MV-4-11 (cell line): ENCODE measurements at places on chromosomes 5 and 9.

DNA sequence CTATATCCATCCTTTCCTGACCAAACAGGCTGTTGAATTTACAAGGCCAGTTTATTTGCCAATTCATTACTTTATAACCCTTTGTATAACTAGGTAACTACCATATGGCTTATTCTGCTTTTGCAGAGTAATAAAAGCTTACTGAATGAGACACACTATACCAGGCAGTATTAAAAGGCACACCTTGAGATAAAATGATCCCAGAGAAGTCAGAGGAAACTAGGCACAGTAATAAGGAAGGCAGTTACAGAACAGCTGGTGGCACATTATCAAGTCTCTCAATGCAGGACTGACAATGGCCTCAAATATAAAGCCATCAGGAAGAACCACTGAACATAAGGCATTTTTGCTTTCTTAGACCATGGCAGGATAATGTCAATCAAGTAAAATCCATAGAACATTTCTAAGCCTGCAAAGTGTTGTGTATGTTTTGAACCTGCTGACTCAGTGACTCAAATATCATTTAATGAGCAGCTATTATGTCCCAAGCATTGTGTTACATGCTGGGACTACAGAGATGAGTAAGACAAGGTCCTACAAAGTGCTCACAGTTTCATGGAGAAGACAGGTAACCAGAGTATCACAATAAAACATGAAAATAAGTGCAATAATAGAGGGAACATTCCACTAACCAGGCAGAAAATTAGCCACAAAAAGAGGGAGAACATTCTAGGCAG lies 52.5 kb downstream of the OXCT1 start:
- no peak for DNase-seq

DNA sequence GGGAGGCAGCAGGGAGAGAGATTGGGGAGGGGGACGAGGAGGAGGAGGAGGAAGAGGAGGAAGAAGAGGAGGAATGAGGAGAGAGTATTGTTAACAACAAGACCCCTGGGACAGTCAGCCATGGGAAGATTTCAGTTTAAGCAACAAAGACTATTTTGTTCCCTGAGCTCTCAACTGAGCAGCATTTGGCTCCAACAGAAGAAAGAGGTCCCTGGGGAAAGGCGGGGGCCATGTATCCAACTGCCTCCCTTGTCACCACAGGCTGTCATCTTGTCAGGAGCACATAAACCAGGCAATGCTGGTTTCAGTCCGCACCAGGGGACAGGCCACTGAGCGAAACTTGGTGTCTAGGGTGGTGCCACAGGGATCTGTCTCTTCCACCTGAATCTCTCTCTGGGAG lies 316.1 kb downstream of the TLE1 start:
- DNase-seq: no peak

DNA sequence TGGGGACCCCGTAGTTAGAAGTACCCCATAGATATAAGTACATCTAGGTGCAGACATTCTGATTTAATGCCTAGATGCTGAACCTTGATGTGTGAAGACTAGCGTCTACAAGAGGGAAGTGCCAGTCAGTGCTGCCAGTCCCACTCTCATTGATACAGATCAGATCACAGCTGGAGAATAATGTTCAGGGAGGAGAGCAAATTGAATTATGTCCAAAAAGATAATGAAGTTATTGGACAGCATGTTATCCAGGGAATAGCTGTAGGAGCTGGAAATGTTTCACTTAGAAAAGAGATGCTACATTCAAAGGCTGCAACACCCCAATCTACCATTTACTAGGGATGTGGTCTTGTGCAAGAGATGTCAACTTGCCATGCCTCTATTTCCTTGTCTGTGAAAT lies 15.9 kb upstream of the RNF183 start:
- no peak for DNase-seq

GRCh38 chr5:163306421-163306820 lies 131.0 kb upstream of the CCNG1 start:
- DNase-seq: peak; percentile 46

GRCh38 chr9:4830699-4831098 lies 38.0 kb downstream of the RCL1 start:
- no peak for DNase-seq

DNA sequence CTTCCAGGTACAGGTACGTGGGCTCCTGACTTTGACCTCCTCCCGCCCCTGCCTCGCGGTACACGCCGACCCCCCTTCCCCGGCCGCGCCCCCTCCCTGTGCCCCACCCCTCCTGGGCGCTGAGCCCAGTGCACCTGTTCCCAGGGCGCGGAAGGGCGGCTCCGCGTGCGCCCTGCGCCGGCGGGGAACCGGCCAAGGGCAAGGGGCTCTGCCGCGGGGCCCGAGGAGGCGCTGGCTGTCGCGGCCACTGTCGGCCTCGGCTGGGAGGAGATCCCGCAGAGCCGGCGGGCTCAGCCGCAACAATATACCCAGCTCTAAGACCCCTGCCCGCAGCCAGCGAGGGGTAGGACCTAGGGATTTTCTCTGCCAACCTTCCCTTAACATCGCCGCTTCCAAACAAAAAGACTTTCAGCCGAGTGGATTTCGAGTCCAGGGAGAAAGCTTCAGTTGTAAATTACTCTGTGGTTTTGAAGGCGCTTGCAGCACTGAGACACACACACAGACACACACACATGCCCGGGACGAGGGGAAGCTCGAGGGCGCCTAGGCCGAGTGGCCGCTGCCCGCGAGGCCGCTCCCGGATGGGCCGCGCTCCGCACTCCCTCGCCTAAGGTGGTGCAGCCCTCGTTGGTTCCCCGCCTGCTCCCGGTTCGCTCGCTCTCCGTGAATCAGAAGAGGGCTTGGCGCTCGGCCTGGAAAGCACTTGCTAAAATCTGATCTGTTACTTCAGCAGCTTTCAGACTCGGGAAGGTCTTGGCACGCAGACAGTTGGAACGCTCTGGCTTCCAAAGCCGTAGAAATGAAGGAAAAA lies 1.2 kb downstream of the FGF18 start:
- DNase-seq: no peak

- DNase-seq: no peak
Observed at GRCh38 chr9:90659650-90660364, 17.2 kb upstream of the DIRAS2 start.

GRCh38 chr9:119802133-119802532 lies 432.9 kb upstream of the BRINP1 start:
- DNase-seq: no peak

GRCh38 chr5:157335534-157336422 lies 69.9 kb downstream of the CYFIP2 start:
- DNase-seq: no peak

GRCh38 chr5:67047160-67047559 lies 149.4 kb downstream of the CD180 start:
- DNase-seq: no peak

DNA sequence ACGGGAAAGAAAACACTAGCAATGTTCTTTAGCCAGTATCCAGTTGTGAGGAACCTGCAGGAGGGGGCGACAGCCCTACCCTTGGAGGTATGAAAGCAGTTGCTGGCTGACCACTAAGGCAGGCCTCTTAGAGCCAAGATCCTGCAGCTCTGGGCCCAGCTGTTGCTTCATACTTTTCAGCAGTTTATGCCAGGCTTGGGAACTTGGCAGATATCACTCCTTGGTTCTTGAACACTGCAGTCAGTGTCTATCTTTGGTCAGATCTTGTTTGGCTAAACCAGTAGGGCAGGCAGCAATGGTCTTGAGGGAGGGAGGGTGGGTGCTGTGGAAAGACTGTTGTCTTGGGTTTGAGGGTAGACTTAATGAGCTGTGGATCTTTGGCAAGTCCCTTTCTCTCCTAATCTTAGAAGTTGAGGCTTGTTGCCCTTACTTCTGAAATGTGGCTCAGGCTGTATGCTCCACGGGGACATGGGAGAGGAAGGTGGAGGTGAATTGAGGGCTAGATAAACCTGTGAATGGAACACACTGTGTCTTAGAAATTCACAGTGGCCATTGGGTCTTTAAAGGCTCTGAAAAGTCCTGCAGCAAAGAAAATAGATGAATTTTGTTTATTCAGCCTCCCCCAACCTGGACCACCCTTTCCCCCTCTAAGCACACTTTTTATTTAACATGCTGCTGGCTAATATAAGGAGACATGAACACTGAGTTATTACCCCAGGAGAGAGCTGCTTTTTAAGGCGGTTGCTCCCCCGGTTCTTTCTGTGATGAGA lies 37.5 kb downstream of the ZNF618 start:
- DNase-seq: no peak

DNA sequence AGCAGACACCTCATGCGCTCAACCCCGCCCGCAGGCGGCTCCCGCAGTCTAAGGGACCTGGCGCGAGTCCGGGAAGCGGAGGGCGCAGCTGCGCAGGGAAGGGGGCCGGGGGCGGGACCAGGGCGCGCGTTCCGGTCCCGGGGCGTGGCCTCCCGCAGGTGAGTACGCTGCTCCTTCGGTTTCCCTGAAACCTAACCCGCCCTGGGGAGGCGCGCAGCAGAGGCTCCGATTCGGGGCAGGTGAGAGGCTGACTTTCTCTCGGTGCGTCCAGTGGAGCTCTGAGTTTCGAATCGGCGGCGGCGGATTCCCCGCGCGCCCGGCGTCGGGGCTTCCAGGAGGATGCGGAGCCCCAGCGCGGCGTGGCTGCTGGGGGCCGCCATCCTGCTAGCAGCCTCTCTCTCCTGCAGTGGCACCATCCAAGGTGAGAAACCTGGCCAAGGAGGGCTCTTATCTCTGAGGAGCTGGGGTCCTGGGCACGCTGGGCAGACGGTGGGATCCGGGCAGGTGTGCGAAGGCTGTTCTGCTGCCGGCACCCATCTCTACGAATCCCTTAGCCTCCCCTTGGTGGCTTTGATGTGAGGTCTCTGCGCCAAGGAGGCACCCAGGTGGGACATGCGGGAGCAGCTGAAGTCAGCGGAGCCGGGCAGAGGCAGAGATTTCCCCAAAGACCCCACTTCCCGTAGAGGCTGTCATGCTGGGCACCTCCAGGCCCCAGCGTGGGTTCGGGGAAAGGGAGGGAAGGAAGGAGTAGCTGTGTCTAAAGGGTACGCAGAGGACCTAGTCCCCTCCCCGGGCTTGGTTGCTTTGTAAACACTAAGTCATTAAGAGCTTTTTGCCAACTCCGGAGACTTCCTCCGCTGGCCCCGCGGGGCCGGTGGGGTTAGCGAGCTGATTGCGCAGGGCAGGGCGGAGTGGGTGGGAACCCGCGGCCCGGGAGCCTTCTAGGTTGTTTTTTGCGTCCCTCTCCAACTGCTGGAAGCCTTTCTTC lies at the start of gene F2RL1:
TSS of gene F2RL1 (plus strand) at position 187 of the 988 bp plus-strand sequence. CDS start at position 340, 153 bp downstream.
- no peak for DNase-seq
